Spinal cord (tissue), 10 donors: ENCODE measurements at places on chromosomes 6 and 20. TPM values are rescaled to one million over a fixed set of nuclear protein-coding genes. Genes with fewer than 3 reads are reported as not detected.
A peak's percentile ranks its signal among the peaks of the same experiment; 100 is the strongest.

- DNase-seq: no peak
Measured at GRCh38 chr6:150008588-150008987, 16.7 kb downstream of the RAET1L start.

MARCKS gene
- total RNA-seq: 308 TPM

- peak; percentile 33 for DNase-seq
Measured at GRCh38 chr6:49849213-49849907, 17.0 kb downstream of the CRISP1 start.

- DNase-seq: no peak
Measured at GRCh38 chr6:110541701-110542309, 65.4 kb upstream of the SLC22A16 start.

DNA sequence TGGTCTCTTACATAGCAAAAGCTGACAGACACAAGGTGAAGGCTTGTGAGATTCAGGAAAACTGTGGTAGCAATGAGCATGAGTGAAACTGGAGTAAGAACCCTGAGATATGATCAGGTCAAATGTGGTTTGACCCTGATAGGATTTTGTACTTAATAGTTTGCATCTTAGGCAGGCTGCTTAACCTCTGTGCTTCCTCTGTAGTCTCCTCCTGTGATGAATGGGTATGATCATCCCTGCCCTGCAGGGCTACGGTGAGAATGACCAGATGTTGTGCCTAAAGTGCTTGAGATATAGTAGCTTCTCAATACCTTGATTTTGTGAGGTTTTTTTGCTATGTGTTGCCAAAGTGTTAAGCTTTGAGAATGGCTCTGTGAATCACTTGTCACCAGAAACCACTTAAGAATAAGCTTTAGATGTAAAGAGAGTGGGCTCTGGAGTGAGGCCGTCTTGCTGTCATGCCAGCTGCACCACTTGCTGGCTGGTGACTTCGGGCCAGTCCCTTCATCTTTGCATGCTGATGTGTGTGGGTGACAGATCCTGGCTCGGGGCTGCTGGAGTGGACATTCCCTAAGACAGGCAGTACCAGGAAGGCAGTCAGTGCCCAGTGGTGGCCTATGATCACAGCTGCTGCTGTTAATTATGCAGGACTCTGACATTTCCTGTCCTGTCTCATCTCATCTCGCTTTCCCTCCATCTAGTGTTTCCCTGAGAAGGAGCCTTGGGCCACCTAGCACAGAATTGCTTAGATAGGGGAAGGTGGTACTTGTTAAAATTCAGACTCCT, 254.7 kb downstream of the NFATC2 start:
- no peak for DNase-seq

- peak; percentile 1 for DNase-seq
Measured at GRCh38 chr6:90536520-90536919, 50.4 kb downstream of the MAP3K7 start.

GRCh38 chr6:100194535-100194934, 200.5 kb upstream of the MCHR2 start:
- no peak for DNase-seq

DNA sequence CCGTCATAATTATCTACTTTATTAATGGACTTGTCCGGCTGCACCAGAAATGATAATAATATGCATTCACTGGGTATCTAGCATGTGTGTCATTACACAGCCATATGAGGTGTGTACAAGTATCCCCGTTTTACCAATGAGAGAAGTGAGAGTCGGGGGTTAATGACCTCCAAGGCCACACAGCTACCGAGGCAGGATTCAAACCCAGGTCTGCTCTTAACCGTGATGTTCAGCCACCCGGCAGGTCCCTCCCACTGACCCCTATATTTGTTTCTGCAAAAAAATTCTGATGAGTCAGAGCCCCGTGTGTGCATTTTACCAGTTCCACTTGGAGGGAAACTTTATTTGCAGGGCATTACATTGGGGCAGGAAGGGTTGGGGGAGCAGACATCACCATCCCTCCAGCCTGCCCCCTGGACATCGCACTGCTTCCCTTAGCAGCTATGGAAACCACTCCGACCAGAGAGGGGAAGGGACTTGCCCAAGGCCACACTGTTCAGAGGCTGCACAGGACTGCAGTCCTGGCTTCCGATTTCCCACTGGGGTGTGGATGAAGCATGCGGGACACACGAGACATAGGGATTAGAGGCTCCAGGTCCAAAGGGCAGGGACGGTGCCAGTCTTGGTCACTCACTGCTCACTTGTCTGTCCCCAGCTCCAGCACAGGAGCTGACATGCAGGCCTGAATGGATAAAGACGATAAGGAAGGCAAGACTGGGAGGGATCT, 10.1 kb upstream of the SRC start:
- no peak for DNase-seq
